ENCODE measurements at places on chromosomes 5 and 9.

GRCh38 chr9:109309282-109309681 is 11.6 kb downstream of the EPB41L4B start:
- no peak for DNase-seq

DNA sequence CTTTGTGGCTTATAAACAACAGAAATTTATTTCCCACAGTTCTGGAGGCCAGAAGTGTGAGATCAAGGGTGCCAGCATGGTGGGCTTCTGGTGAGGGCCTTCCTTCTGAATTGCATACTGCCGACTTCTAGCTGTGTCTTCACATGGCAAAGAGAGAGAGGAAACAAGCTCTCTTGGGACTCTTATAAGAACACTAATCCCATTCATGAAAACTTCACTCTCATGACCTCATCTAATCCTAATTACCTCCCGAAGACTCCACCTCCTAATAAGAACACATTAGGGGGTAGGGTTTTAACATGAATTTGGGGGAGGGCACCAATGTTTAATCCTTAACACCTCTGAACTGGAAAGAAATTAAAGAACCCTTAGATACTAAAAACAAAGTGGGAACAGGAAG is 75.9 kb upstream of the MINAR2 start:
- no peak for DNase-seq

DNA sequence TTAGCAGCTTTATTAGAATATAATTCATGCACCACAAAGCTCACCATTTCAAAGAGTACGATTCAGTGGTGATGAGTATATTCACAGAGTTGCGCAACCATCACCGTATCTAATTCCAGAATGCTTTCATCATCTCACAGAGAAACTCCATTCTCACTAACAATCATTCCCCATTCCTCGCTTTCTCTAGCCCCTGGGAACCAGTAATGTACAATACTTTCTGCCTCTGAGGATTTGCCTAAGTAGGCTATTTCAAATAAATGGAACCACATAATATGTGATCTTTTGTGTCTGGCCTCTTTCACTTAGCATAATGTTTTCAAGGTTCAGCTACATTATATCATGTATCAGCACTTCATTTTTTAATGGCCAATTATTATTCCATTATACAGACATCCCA is 145.1 kb upstream of the ADAMTS16 start:
- DNase-seq = no peak

GRCh38 chr9:120210274-120210673 is 369.7 kb downstream of the CDK5RAP2 start:
- DNase-seq = no peak

DNA sequence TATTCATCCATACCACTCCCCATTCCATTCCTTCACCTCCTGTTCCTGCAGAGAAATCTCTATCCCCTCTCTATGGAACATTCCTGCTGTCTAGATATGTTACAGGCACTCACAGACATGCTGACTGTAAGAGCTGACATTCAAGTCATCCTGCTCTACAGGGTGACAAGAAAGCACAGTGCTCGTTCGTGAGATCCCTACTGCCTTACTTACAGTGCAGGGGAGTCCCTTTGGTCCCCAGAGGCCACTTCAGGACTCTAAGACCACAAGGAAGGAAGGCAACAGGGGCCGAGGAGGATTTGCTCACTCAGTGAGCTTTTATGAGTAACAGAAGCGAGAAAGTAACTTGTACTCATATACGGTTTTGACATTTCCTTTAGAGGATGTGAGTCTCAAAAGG is 110.5 kb downstream of the GAS1 start:
- DNase-seq = no peak

GRCh38 chr5:157799578-157799977 is 56.1 kb downstream of the LSM11 start:
- no peak for DNase-seq

- no peak for DNase-seq
Measured at GRCh38 chr5:31944684-31945445, 229.3 kb downstream of the GOLPH3 start.

GRCh38 chr5:74837115-74837514 is 29.1 kb downstream of the FAM169A start:
- no peak for DNase-seq

GRCh38 chr5:95029569-95030366 is 255.1 kb downstream of the MCTP1 start:
- DNase-seq = no peak

GRCh38 chr9:94941211-94941875 is 214.8 kb downstream of the AOPEP start:
- no peak for DNase-seq

DNA sequence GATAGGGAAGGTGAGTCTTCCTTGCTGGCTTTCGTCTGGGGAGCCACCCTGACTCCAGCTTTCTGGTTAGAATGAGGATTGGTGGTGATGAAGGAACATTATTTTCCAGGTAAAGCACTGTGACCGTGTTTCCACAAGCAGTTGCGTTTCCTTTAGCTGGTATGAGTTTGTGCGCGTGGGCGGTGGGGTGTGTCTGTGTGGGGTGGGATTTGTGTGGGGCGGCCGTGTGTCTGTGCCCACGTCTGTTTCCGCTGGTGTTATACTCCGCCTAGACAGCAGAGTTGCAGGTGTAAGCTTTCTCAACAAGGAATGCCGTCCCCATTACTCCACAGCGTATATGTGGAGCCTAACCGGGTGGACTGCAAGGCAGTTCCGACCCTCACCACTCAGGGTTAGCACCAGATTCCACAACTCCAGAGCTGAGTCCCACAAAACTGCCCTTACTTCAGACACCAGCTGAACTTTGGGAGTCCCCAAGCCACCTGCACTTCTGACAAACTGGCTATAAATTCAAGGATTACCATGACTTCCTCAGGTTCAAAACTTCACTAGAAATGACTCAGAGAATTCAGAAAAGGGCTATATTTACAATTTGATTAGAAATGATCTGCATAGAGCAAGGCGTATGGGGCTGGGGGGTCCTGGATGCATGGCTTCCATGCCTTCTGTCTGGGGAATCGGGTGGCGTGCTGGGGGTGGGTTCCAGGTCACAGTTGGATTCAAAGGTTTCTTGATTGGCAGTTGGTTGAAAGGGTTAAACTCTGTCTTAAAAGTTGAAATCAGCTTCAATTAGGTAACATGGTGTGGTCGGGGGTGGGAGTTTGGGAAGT is 29.8 kb downstream of the PROP1 start:
- DNase-seq = no peak

- DNase-seq = no peak
Measured at GRCh38 chr9:115262952-115263351, 145.0 kb upstream of the TNC start.

DNA sequence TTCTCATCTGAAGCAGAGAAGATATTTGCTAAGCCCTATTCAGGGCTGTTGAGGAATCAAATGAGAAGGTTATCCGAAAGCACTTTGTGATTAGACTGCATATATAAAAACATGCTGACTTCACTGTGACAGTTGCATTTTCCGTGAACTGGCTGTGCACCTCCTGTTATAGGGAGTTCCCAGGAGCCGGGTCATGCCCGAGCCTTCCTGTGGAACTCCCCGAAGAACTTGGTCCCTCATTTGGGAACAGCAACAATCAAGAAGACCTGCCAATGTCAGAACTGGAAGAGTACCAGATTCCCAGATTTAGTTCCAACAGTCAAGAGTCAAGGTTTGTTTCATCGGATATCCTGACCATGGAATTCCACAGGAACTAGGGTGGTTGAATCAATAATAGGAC is 130.4 kb upstream of the RAI14 start:
- DNase-seq = no peak

GRCh38 chr5:35835796-35836742 is 20.6 kb upstream of the IL7R start:
- no peak for DNase-seq

DNA sequence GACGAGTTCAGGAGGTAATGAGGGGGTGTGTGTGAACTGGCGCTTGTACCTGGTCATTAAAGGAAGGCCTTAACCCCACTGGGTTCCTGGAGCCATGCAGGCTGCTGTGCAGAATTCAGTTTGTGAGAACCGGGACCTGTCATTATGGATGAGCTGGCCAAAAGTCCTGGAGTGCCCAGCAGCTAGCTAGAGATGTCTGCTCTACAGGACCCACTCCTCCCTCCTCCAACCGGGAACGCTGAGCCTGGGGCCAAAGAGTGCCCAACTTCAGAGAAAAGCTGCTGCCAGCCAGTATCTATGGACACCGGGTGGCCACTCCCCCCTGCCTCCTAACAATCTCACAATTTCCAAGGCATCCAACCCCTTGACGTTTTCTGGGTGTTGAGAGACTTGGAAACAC is 1.2 kb downstream of the ENTREP1 start:
- DNase-seq = no peak

DNA sequence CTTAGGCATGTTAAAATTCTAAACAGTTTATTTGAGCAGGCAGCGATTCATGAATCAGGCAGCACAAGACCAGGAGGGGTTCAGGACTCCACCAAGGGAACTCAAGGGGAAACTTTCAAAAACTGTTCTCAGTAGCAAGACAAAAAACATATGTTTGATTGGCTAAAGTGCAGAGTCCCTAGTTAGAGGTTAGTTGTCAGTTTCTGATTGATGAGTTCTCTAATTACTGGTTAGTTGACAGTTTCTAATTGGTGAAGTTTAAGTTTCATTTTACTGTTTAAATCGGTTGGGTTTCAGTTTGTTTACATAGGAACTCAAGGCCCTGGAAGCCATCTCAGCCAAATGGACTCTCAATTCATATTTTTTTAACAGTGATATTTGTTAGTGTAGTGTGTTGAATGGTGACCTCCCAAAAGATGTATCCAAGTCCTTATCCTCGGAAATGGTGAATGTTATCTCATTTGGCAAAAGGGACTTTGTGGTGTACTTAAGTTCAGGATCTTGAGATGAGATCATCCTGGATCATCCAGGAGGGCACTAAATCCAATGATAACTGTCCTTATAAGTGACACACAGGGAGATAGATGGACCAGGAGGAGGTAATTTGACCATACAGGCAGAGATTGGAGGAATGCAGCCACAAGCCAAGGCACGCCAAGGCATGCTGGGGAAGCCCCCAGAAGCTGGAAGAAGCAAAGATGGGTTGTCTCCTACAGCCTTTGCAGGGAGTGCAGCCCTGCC is 219.2 kb upstream of the RAI14 start:
- no peak for DNase-seq

- DNase-seq = no peak
Measured at GRCh38 chr9:72983512-72984225, 30.8 kb upstream of the ALDH1A1 start.

- no peak for DNase-seq
Measured at GRCh38 chr5:50667023-50667652, 701 bp downstream of the PARP8 start.

DNA sequence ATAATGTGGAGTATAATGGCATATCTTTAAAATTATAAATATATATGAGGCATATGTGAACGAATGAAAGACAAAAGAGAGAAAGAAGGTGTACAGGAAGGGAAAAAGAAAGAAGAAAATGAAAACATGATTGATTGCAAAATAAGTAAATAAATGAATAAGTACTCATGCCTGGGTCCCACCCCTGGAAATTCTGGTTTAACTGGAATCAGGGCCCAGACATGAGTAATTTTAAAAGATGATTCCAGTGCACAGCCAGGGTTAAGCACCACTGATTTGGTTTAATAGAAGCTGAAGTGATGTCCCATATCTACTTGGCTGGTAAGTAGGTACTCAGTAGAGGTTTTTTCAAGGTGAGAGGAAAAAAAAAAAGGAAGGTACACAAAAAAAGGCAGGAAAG is 34.0 kb upstream of the HOMER1 start:
- DNase-seq = no peak

DNA sequence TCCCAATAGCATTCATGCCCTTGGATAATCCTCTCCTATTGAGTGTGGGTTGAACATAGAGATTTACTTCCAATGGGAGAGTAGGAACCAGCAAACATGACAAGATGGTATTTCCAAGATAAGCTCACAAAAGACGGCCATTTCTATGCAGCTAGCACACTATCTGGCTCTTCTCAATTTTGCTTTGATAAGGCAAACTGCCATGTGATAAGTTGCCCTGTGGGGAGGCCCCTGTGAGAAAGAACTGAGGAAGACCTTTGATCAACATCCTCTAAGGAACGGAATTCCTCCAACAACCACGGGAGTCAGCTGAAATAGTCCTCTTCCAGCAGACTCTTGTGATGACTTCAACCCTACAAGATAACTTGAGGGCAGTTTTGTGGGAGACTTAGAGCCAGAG is 211.9 kb upstream of the TRPM3 start:
- DNase-seq = no peak

GRCh38 chr5:60339691-60340201 is 360.2 kb downstream of the DEPDC1B start:
- DNase-seq = no peak

GRCh38 chr5:141180313-141180712 is 1.9 kb upstream of the PCDHB16 start:
- no peak for DNase-seq

DNA sequence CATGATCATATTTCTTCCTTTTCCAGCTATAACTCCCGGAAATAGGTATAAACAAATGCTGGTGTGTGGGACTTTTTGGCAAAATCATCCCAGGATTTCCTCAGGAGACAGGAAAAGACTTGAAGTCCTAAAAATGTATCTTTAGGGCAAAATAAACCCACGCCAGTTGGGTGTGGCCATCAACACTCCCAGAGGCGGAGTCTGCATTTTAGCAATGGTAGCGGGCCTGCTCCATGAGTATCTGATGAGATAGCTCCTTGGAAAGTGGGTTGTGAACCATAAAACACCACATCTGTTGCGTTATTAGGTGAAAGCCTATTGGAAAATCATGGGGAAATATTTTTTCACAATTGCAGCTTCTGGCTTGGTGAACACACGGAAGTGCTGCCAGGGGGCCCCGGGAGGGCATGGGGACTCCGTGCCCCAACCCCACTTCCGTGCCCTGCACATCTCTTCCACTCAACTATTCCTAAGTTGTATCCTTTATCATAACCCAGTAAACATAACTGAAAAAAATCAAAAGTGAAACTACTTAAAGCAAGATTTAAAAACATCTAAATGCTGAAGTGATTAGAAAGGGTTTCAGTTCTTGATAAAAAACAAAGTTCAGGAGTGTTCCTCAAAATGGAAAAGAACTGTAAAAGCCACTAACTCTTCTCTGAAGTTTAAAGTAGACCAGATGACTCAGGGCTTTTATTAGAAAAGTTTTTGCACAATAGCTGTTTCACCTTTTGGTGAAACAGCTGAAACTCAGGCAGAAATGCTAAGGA is 111.2 kb downstream of the LRRC70 start:
- no peak for DNase-seq

GRCh38 chr5:73501406-73501805 is 3.2 kb downstream of the BTF3 start:
- no peak for DNase-seq

DNA sequence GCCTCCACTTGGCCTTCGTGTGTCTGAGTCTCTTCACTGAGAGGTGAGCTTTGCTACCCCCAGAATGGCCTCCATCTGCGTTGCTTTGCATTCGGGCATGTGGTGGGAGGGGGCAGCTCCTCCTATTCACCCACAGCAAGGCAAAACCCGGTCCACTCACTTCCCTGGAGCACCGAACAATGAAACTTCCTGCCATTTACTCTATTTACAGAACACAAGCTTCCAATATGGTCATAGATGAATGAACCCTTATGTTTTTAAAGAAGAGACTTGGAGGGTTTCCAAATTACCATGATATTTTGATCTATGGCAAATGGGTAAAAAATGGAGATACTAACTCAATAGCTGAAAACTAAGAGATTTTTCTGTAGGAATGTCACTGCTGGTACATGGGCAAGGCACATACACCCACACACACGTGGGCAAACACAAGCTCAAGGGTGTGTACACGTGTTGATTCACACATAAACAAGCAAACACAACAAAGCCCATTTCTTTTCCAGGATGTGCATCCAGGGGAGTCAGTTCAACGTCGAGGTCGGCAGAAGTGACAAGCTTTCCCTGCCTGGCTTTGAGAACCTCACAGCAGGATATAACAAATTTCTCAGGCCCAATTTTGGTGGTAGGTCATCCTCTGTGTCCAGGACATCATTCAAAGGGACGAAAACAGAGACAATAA is 5.2 kb downstream of the GABRP start:
- no peak for DNase-seq

- DNase-seq = no peak
Measured at GRCh38 chr9:129483415-129484351, 137.2 kb downstream of the C9orf50 start.
